ENCODE measurements at places on chromosomes 7 and 10. TPM values are rescaled to one million over a fixed set of nuclear protein-coding genes. Genes with fewer than 3 reads are reported as not detected.

Gene SLC29A4
- total RNA-seq = 1.0 TPM

Gene C10orf67
- total RNA-seq = 0.16 TPM

Gene ELAPOR2
- 3.9 TPM for total RNA-seq

Gene ORC5
- total RNA-seq = 23.5 TPM

Gene COG5
- 34.1 TPM for total RNA-seq

Gene ARMC3
- not detected for total RNA-seq

Gene ATRNL1
- total RNA-seq = 0.21 TPM

Gene HYAL4
- 0.25 TPM for total RNA-seq

Gene HOXA7
- not detected for total RNA-seq

Gene ITGA8
- total RNA-seq = not detected

Gene FAM53B
- total RNA-seq = 13.9 TPM

Gene SDK1
- total RNA-seq = 1.1 TPM

Gene ACTL6B
- not detected for total RNA-seq

Gene GPR37
- total RNA-seq = not detected

Gene OR9A2
- total RNA-seq = not detected

Gene TLL2
- not detected for total RNA-seq

Gene NPFFR1
- total RNA-seq = not detected

Gene FAM20C
- total RNA-seq = 0.59 TPM

Gene WASHC2C
- total RNA-seq = 33.0 TPM

Gene OR2A42
- not detected for total RNA-seq

Gene LDB3
- total RNA-seq = 0.05 TPM

Gene HERC4
- 39.5 TPM for total RNA-seq

Gene ODAD2
- not detected for total RNA-seq

Gene NXPH1
- not detected for total RNA-seq

Gene GIMAP8
- 9.6 TPM for total RNA-seq

Gene HTRA1
- total RNA-seq = not detected

Gene WDFY4
- total RNA-seq = 0.07 TPM

Gene DLD
- total RNA-seq = 101 TPM

Gene CALML5
- not detected for total RNA-seq

Gene AKR1C2
- not detected for total RNA-seq

Gene DGKB
- total RNA-seq = not detected

Gene TMEM236
- 0.02 TPM for total RNA-seq

Gene CHST15
- 0.43 TPM for total RNA-seq

Gene MYL7
- total RNA-seq = not detected

Gene ACSL5
- 32.0 TPM for total RNA-seq

Gene LRRC18
- not detected for total RNA-seq
